ENCODE measurements at places on chromosomes 6 and 20. TPM values are rescaled to one million over a fixed set of nuclear protein-coding genes. Genes with fewer than 3 reads are reported as not detected.

TCF21 gene
- not detected for total RNA-seq

ZKSCAN4 gene
- total RNA-seq, result 1.4 TPM

CFAP206 gene
- not detected for total RNA-seq

DACT2 gene
- total RNA-seq, result not detected

RCAN2 gene
- not detected for total RNA-seq

B3GAT2 gene
- total RNA-seq, result 0.05 TPM

RAET1L gene
- not detected for total RNA-seq

CEP43 gene
- total RNA-seq, result 5.7 TPM

MUCL3 gene
- not detected for total RNA-seq

CHMP4B gene
- 55.5 TPM for total RNA-seq

LY6G5C gene
- 1.9 TPM for total RNA-seq

GRM1 gene
- total RNA-seq, result not detected

OR2B6 gene
- not detected for total RNA-seq

CHRNA4 gene
- not detected for total RNA-seq

IPCEF1 gene
- total RNA-seq, result 33.0 TPM

MICA gene
- total RNA-seq, result 6.2 TPM

FAM162B gene
- not detected for total RNA-seq

FGD2 gene
- total RNA-seq, result 0.68 TPM
